NCI-H1105 treated with DMSO at 0.1 percent for 48 hours (cell line): ENCODE measurements at places on chromosomes 2 and 18.
A peak's percentile ranks its signal among the peaks of the same experiment; 100 is the strongest.

- no peak for DNase-seq
Measured at GRCh38 chr2:199543606-199544172, 86.0 kb upstream of the SATB2 start.

DNA sequence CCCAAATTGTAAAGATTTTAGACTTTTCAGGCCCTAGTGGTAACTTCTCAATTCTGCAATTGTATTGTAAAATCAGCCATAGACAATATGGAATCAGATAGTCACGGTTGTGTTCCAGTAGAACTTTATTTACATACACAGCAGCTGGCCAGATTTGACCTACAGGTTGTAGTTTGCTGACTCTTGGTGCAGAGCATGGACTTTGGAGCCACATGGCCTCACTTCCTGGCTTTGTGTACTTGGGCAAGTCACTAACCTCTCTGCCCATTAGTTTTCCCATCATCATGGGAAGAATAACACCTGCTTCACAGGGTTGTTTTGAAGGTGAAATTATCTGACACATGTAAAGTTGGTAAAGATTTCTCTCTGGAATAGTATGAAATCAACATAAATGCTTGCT, 147.6 kb downstream of the TMEM200C start:
- DNase-seq: no peak

DNA sequence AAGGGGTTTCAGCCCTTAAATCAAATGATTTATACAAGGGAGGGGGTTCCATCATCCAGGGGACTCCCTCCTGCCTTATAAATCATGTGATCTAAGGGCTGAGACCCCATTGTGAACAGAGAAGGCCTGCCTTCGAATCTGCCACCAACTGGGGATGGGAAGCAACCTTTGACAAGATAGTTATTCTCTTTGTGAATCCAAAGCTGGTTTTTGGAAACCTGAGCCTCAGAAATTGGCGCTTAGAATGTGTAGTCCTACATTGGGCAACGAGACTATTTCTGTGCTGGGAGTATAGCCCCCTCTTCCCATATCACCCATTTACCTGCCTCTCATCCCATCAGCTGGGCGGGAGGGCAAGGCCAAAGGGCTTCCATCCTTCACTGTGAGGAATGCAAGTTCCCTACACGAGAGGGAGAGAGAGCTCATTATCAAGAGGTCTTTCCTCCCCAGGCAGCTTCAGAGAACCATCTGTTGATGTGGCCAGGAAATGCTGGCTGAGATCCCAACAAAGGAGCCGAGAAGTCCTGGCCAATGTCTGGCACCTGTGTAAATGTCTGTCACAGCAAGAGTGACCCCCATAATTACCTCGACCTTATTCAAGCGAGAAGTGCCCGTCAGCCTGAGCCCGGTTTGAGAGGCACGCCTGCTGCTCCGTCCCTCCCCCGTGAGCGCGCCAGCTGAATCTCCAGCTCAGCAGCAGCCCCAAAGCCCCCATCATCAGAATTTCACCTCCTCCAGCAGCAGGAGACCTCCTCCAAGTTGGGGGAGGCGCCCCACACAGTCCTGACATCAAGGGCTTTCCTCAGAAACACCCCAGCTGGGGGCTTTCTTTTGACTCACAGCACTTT, 48.4 kb upstream of the APCDD1 start:
- peak; percentile 67 for DNase-seq

DNA sequence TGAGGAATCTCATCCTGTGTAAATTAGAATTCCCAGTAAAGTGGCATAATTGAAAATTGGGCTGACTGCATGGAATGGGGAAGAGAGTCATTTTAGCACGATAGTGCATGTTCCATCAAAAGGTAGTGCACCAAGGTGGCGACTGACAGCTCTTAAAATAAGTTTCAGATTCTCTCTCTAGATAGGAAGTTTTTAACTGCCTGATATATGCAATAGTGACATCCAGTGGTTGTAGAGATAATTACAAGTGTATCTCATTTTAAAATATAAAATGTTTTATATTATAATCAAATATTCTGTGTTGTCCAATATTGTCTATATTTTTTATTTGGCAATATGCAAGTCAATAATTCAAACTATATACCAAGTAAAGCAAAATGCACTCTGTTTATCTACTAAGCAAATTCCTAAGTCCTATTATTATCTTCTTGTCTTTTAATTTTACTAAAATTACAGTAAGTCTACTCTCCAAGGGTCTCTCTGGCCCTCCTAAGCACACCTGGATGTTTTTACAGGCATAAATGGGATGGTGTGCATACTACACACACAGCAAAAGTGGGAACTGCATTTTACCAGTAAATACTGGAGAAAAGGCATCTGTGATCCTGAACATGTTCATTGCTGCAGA, 397.7 kb upstream of the HNRNPA3 start:
- peak; percentile 65 for DNase-seq

GRCh38 chr2:10003206-10004125, 39.9 kb upstream of the KLF11 start:
- DNase-seq: no peak

GRCh38 chr2:157269922-157270321, 12.4 kb downstream of the GALNT5 start:
- DNase-seq: no peak

GRCh38 chr2:186068139-186068801, 329.7 kb downstream of the FSIP2 start:
- DNase-seq: no peak

DNA sequence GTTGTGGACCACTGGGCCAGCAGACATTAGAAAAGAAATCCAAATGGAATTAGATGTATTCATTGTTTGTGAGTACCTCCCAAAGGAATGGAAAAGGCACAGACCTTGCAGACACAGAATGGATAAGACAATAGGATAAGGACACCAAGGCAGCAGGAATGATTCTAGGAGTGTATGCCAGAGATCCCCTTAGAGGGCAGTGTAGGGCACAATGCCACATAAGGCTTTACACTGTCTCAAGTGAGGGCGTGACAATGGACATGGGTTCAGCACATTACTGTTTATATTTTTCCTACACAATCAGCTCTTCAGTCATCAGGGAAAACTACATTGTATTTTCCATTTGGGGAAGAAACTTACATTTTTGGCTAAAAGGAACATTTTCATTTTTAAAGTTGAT, 250.9 kb downstream of the PTH2R start:
- peak; percentile 1 for DNase-seq

DNA sequence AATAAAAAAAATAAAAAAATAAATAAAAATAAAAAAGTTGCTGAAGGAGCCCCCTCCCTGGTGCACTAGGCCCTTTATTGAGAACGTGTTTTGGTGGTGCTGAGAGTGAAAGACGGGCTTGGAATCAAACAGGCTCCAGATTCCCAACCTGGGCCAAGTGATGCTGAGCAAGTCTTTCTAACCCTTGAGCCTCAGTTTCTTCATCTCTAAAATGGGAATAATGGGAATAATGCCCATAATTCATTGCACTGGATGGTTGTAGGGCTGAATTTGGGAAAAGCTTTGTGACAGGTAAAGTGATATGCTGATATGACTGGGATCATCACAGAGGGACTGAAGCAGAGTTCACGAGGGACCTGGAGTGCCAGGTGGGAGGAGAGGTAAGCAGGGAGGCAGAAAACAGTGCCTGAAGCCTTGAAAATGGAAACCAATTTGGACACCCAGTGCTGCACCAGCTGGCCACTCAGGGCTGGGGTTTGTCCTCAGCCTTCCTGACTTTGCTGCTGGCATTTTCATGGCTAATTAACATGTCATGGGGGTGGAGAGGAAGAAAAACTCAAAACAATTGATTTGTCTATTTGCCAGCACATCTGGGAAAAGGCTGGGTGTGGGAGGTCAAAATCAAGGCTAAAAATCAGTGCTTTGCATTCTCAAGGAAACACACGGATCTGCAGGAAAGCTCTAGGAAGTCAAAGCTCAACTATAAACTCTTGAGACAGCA, 241.3 kb downstream of the LOXHD1 start:
- no peak for DNase-seq

- no peak for DNase-seq
Measured at GRCh38 chr2:101617796-101618195, 79.7 kb upstream of the MAP4K4 start.

DNA sequence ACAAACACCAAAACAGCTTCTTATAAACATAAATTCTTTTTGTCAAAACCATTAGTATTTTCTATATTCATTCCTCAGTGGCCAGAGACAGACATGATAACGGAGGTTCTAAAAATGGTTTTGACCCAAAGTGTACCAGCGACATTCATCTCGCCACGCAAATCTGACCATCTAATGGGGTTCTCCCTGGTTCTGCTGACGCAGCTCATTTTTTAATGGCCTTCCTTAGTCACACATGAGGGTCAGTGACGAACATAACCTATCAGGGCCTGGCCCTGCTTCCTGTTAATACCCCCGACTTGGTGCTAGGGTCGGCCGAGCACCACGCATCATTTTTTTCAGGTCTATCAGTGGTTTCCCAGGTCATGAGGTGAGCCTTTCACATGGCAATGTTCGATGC, 45.9 kb upstream of the ARL4C start:
- DNase-seq: no peak

DNA sequence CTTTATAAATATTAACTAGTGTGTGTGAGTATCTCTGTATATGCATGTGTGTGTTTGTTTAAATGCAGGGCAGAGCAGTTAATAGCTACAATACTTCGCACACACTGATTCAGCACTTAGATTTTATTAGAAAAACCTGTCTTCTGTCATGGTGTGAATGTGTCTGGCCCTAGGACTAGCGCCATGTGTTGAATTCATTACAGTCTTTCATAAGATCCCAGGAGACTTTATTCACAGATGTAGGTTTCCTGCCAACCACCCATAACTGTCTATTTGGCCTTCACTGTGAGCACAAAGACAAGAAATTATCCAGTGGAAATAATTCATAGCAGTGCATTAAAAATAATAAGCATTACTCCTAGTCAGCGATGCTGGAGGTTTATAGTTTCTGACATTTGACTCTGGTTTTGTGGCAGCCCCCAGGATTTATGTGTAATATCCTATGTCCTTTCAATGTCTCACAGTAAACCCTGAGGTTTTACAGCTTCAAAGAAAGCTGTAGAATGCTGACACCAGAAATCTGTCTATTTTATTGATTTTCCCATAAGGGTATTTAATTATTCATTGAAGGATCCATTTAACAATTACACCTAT, 93.9 kb downstream of the ZNF804A start:
- DNase-seq: peak; percentile 48

DNA sequence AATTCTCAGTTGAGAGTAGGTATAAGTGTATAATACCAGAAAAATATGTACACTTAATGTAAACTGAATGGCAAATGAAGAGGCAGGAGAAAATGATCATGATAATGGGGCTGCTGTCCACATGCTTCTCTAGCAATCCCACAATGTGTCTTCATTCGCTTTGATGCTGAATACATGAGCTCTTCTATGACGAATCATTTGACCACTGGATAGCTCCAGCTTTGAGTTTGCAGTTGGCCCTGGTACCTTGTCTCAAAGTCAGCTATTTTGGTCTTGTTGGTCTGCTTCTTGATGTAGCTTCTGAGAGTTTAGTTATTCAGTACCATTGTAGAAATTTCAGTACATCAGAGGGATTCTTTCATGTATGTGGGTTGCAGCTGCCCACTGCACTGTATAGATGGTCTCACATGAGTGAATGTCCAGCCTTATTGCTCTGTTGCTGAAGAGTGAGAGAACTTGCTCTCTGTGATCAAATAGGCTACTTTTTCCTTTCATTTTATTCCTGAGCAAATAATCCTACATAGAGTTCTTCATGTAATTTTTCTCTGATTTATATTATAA, 105.1 kb downstream of the TTC27 start:
- no peak for DNase-seq

DNA sequence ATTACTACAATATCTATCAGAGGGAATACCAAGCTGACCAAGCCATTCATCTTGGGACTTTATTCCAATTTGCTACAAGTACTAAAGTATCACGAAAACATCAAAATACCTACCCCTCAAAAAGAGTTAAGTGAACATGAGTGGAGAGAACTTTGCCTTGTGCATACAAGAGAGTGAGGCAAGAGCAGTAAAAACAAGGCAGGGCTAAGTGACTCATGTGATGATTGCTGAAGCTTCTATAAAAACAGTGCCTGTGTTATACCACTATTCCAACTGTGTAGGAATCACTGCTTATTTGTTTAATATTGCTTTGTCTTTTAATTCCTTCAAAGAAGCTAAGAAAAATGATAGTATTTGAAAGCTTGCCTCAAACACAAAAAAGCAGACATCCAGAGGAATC, 61.2 kb downstream of the FARSB start:
- DNase-seq: no peak

GRCh38 chr2:88443353-88443938, 9.0 kb downstream of the FOXI3 start:
- DNase-seq: no peak

GRCh38 chr2:231632559-231633142, 40.0 kb downstream of the TEX44 start:
- DNase-seq: no peak

DNA sequence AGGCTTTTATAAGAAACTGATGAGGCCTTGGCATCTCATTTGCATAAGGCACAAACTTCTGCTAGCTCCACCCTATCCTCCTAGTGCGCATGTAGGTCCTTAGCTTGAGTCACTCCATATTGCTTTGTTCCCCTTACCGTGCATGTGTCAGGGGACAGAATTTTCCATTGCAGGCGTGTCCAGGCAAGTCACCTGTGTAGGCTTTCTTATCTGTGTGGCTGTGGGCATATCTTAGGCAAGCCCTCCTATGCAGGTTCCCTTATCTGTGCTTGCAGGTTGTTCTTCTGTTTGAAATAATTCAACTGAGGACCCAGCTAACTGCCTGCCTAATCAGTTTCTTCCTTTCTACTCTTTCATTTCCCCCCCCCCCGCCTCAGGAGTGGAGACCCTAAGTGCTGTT, 63.3 kb upstream of the CDCA7 start:
- no peak for DNase-seq

- no peak for DNase-seq
Measured at GRCh38 chr2:133314795-133315194, 253.5 kb downstream of the NCKAP5 start.

- DNase-seq: no peak
Measured at GRCh38 chr2:13638181-13638580, 921.4 kb downstream of the TRIB2 start.

DNA sequence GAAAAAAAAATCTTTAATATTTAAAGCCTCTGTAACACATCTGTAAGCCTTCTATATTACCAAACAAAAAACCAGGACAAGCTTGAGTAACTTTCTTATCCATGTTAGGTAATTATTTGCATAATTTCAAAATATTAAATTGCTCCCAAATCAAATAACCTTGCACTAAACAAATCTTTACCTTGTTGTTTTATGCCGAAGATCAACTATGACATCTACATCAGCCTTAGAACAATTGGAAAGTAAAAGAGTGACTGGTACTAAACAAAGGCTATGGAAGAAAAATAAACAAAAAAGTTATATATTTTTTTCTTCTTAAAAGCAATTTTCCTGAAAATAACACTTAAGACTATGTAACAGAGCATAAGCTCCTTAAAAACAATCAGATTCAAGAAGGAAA, 71.2 kb upstream of the SLC25A52 start:
- DNase-seq: no peak

GRCh38 chr2:48438266-48438665, 91.7 kb upstream of the STON1 start:
- DNase-seq: no peak

DNA sequence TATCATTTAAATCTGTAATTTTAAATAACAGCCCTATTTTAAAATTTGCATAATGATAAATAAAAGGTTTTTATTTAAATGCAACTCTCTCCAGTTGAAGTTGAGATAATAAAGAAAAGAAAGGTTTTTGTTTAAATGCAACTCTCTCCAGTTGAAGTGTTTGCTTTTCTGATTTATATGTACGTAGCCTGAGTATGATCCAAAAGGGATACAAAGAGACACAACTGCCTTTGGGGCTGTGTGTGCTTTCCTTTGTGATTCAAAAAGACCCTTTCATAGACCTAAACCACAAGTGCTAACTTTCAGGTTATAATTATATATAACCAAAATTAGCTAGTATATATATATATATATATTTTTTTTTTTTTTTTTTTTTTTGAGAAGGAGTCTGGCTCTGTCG, 76.2 kb upstream of the MFF start:
- DNase-seq: peak; percentile 5
